ENCODE measurements at places on chromosomes 2 and 18. TPM values are rescaled to one million over a fixed set of nuclear protein-coding genes. Genes with fewer than 3 reads are reported as not detected.

DNA sequence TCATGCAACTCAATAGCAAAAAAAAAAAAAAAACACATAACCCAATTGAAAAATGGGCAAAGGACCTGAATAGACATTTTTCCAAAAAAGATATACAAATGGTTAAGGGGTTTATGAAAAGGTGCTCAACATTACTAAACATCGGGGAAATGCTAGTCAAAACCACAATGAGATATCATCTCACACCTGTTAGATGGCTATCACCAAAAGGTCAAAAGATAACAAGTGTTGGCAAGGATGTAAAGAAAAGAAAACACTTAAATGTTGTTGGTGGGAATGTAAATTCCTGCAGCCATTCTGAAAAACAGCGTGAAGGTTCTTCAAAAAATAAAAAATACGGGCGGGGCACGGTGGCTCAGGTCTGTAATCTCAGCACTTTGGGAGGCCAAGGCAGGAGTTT, 112.4 kb upstream of the CAB39 start:
- no peak for DNase-seq

Gene DSC2
- 50.6 TPM for polyA plus RNA-seq

DNA sequence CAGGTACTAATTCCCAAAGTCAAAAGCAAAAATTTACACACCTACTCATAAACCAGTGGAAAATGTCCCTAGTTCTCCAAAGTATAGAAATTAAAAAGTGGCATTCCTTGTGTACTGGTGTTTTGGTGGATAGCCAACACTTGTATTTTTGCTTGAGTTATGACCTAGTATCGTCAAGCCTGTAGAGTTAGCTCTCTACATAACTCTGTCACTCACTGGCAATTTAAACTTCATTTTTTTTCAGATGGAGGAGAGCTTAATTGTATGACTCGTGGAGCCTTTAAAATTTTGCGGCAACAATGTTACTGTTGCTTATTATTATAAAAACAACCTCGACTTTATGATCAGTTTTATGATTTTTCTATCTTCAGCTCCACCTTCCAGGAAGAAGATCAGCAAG, 58.7 kb downstream of the ITGB6 start:
- DNase-seq, result no peak

DNA sequence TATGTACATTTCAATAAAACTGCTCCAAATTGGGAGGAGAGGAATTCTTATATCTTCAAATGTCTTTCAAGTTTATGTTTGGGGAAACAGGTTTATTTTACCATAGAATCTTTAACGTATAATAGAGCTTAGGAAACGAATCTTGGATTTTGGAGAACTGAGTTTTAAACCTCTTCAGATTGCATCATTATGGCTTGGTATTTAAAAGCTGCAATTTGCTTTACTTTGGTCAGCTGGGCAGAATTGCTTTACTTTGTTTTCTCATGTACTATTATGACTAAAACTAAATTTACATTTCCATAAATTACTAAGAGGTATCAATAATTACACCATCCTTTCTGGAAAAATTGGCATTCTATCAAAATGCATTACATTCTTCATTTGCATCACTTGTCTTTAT, 54.6 kb downstream of the BAZ2B start:
- DNase-seq, result no peak

Gene DNAH7
- 9.7 TPM for polyA plus RNA-seq

DNA sequence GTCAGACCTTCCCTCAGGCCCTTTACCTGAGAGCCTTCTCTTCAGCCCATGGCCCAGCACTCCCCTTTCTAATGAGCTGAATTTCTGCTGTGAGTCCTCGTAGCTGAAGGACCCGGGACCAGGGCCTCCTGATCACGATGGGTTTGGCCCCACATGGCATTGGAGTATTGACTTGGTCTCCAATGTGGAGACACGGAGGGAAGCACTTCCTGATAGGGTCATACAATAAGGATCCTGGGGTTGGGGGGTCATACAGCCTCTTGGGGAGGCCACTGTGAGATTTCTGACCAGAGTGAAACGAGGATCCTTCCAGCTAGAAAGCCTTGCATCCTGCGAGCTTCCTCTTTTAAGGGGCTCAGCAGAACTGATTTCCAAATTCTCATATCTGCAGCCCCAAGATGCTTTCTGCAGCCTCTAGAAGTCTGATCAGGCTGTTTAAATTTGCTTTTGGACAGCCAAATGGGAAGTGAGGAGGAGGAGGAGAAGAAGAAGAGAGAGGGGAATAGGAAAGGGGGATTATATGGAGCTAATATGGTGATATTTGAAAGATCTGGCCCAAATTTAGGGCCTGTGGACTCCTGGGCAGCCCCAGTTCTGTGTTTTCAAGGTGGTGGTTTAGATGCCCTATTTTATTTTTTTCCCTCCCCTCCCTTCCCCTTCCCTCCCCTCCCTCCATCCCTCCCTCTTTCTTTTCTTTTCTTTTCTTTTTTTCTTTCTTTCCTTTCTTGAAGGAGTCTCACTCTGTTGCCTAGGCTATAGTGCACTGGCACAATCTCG, 38.9 kb downstream of the RHOB start:
- DNase-seq, result no peak

Gene TMEM169
- 14.8 TPM for polyA plus RNA-seq

Gene CXCR1
- polyA plus RNA-seq, result not detected

GRCh38 chr2:27545348-27546141, 37.3 kb upstream of the ZNF512 start:
- DNase-seq, result no peak

DNA sequence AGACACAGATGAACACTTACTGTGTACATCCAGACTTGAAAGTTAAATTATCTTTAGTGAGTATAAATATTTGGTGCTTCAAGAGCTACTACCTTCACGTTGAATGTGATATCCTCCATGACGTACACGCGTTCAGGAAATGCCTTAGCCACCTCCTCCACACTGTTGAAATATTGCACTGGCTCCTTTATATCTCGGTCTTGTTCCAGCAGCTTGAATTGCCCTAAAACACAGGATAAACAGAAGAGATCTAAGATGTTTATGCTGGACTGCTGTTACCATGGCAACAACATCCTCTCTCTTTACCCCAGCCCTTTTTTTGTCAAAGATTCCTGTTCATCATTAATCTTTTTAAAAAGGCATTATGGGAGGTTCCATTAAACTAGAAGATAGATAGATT, 120.3 kb downstream of the MEP1B start:
- DNase-seq, result peak; percentile 84

All from renal cortex interstitium (tissue), 15 donors.